Activated T-cell treated with anti-CD3 and anti-CD28 coated beads, Interleukin-2, amount 50 U/mL, for 24 hours (primary cell): ENCODE measurements at places on chromosomes 5 and 9.
A peak's percentile ranks its signal among the peaks of the same experiment; 100 is the strongest.

DNA sequence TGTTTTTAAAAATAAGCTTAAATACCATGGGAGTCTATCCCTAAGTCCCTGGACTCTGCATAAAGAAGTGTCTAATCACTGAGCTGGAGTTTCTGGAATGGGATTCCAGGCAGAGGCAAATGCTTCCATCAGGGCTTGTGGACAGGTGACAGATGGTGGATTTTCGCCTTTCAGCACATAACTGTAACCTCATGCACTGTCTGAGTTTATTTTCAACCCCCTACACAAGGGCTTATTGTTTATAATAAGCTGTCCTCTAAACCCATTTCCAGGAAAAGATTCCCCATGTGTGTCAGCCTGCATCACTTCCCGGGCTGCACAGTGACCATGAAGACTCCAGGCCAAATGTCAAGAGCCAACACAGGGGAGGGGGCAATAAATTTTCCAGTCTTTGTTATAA lies 264.0 kb downstream of the PIK3R1 start:
- DNase-seq: no peak

- no peak for DNase-seq
These were observed 91.5 kb downstream of the ASTN2 start for GRCh38 chr9:117323390-117323789.

DNA sequence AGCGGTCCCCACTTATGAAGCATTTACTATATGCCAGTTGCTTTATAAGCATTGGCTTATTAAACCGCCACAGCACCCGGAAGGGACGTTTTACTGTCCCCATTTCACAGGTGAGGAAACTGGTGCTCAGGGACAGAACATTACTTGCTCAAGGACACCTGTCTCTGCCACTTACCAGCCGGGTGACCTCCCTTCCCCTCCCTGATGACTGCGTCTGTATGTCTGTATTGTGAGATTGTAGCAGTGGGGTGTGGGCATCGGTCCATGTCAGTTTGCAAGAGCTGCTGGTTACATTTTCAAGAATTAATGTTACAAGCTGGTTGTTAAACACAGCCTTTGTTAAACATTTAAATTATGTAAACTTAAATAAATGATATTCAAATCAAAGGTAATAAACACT lies 77.6 kb upstream of the LMX1B start:
- DNase-seq: no peak

DNA sequence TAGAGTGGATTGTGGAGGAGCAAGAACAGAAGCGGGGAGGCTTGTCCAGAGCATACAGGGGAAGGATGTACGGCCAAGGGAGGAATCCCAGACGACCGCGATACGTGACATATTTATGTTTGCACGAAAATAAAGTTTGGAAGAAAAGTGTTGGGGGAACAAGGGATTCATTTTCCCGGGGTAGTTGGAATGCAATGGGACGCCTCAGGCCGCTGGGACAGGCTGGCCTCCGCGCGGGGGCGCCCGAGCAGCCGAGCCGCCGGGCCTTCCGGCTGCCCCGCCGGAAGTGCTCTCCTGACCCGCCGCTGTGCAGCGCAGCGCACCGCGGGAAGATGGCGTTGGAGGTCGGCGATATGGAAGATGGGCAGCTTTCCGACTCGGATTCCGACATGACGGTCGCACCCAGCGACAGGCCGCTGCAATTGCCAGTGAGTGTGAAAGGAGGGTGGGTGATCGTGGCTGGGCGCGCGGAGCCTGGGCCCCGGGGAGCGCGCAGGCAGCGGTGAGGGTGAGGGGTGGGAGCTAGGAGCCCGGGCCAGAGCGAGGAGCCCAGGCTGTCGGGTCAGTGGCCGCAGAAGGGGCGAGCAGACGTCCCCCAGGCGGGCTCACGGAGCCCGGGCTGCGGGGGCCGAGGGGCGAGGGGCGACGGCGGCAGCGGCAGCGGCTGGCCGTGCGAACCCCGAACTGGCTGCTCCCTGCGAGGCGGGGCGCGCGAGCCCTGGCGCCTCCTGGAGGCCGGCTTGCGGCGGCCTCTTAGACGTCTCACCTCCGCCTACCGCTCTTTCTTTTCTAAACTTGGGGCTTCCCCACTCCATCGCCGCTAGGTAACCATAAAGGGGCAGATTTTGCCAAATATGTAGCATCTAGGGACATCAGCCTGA lies at the start of gene PHAX:
PHAX (plus strand) TSS at position 317 of the 881 bp plus-strand sequence; CDS start at position 333, 16 bp downstream.
- DNase-seq: peak; percentile 86

GRCh38 chr9:108861464-108861863 lies 602 bp upstream of the ACTL7A start:
- no peak for DNase-seq

DNA sequence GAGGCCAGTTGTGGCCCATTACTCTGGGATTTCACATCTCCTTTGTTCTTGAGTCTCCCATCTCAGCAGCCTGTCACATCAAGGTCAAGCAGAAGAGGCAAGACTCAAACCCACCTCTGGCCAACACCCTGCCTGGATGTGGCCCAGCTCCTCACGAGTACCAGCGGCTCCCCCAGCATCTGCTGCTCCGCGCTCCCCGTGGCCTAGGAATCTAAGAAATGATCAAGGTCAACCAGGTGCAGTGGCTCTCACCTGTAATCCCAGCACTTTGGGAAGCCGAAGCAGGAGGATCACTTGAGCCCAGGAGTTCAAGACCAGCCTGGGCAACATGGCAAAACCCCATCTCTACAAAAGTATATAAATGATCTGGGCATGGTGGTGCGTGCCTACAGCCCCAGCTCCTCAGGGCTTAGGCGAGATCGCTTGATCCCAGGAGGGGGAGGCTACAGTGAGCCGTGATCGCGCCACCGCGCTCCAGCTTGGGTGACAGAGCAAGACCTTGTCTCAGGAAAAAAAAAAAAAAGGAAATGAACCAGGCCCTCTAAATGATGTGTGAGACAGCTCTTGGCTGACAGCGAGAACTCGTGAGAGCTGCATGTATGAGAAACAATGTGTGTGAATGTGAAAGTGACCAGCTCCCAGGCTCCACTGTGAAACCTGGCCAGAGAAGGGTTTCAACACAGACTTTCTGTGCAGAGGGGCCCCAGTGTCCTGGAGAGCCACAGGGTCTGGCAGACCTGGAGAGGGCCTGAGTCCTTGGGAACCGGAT lies 61.6 kb upstream of the ANGPTL2 start:
- no peak for DNase-seq

- no peak for DNase-seq
These were observed 12.1 kb downstream of the ZFAND5 start for GRCh38 chr9:72352911-72353388.

- DNase-seq: no peak
These were observed 8.0 kb downstream of the MAP1B start for GRCh38 chr5:72115296-72115695.
